Stimulated activated CD8-positive, alpha-beta memory T cell treated with anti-CD3 and anti-CD28 coated beads, Interleukin-4, amount 100 ng/mL, for 4 hours (primary cell): ENCODE measurements at places on chromosomes 4 and X.

DNA sequence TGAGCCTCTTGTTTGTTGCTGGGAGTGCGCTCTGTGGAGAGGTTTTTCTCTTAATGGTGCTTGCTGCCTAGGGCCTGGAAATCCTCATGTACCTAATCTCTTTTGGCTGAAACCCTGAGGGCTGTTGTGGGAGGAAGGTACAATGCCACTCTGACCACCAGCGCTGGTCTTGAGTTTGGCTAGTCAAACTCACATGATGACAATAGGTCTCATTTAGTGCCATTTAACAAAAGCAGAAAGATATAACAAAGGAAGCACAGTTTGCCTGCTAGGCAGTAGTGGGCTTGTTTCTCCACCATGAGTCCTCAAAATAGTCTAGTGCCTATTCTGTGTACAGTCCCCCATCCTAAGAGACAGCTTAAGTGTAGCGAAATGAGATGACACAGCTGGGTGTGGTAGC is 111.3 kb downstream of the TSPAN7 start:
- DNase-seq = no peak

DNA sequence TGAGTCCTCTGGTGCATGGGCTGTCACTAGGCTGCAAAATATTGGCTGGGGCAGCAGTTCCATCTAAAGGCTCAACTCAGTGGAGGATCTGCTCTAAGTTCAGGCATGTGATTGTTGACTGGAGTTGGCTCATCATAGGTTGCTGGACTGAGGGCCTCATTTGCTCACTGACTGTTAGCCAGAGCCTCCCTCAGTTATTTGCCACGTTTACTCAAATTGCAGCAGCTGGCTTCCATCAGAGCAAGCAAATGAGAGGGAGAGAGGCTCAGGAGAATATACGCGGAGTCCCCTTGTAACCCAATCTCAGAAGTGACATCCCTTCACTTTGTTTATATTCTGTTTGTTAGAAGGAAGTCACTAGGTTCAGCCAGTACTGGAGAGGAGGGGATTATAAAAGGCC is 54.1 kb downstream of the BMP3 start:
- no peak for DNase-seq

- DNase-seq = no peak
These were observed 244.3 kb downstream of the RBMX2 start for GRCh38 chrX:130645955-130646583.

DNA sequence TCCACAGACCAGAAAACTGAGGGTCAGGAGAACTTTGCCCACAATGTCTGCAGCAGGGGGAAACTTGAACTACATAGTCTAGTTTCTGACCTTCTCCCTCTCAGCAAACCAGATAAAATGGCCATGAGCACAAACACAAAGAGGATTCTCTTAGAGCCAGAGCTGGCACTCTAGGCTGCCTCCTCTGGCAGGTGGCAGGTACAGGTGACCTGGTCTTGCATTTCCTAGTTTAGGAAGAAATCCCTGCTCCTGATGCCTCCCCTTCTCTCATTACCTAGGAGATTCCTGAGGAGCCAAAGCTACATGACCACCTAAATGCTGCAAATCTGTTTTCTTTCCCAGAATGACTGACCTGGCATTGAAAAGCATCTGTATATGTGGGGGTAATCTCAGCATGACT is 45.1 kb downstream of the ARHGEF9 start:
- no peak for DNase-seq
